Stimulated activated CD8-positive, alpha-beta memory T cell treated with anti-CD3 and anti-CD28 coated beads, Interleukin-4, amount 100 ng/mL, for 1 hour (primary cell): ENCODE measurements at places on chromosomes 5 and 9.

- DNase-seq: no peak
Observed at GRCh38 chr9:89077519-89077918, 86.3 kb downstream of the S1PR3 start.

DNA sequence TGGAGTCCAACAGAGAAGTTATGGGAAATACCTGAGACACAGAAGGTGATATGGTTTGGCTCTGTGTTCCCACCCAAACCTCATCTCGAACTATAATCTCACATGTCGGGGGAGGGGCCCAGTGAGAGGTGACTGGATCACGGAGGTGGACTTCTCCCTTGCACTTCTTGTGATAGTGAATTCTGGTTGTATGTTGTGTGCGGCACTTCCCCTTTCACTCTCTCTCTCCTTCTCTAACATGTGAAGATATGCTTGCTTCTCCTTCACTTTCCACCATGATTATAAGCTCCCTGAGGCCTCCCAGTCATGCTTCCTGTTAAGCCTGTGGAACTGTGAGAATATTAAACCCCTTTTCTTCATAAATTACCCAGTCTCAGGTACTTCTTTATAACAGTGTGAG is 96.1 kb downstream of the TMEM232 start:
- DNase-seq: no peak

- DNase-seq: no peak
Observed at GRCh38 chr5:148416921-148417320, 33.2 kb downstream of the FBXO38 start.

DNA sequence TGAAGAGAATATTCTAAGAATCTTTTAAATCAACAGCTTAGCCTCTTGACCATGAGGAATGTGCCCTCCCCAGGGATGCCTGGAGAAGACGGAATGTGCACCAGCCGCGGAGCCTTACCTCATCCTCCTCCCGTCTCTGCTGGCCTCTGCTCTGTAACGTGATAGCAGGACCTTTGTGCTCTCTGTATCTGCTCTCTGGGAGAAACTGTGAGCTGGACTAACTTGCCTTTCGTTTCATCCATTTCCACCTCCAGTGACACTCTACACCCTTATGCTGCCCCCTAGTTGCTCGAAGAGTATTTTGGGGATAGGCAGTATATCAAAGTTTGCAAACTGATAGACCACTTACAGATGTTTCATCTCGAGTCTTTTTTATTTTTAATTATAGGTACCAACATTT is 141.4 kb downstream of the NPR3 start:
- no peak for DNase-seq

DNA sequence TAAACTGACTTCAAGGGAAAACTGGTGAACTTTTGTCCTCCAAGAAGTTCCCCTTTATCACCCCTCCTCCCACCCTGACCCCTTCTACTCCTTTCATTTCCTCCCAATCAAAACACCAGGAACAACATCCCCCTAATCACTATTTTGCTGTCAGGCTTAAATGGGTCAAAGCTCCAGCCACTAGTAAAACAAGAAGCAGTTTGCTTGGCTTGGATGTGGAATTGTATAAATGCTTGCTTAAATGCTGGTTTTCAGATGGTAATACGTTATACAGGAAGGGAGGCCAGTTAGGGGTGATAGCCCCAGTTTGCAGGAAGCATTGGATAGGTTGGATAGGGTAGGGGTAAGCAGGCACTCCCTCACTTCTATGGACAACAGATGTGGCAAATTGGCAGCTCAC is 473.6 kb downstream of the AGTPBP1 start:
- DNase-seq: no peak

DNA sequence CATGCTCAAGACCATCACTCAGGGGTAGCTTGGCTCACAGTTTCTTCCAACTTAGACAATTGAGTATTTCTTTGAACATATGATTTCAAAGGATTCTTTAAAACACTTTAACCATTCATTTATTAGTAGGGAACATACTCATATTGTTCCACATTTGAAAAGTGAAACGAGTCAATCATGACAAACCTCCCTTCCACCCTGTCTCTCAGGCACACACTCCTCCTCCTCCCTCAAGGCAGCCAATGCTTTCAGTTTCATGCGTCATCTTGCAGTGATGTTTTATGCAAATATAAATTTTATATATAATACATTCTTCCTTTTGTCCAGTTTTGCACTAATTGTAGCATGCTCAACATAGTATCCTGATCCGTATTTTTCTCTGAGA is 126.0 kb upstream of the BOD1 start:
- no peak for DNase-seq

DNA sequence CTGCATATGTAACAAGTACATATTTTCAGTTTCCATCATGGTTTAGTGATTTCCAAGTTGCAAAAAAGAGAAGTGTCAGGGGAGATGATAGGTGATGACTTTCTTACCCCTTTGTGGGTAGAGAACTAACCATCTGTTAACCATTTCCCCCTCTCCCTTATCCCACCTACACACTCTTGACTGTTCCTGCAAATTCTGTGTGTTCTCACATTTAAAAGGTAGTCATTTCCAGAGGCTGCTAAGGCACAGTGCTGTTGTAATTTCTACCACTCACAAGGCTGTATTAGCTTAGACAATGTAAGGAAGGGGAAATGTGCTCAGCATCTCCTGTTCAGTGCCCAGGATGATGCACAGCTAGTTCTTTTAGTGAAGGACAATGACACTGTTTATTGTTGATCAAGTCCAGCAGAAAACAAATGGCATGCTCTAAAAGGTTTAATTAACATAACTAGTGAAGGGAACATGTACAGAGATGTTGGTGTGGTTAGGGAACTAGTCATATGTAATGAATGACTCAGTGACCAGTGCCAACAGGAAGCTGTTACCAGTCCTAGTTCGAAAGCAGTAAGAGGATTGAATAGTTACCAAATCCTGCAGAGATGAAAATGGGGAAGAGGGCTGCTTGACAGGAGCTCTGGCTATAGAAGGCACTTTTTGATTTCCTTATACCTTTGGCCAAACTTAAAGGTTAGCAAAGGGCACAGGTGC is 165.1 kb downstream of the PLK2 start:
- no peak for DNase-seq

DNA sequence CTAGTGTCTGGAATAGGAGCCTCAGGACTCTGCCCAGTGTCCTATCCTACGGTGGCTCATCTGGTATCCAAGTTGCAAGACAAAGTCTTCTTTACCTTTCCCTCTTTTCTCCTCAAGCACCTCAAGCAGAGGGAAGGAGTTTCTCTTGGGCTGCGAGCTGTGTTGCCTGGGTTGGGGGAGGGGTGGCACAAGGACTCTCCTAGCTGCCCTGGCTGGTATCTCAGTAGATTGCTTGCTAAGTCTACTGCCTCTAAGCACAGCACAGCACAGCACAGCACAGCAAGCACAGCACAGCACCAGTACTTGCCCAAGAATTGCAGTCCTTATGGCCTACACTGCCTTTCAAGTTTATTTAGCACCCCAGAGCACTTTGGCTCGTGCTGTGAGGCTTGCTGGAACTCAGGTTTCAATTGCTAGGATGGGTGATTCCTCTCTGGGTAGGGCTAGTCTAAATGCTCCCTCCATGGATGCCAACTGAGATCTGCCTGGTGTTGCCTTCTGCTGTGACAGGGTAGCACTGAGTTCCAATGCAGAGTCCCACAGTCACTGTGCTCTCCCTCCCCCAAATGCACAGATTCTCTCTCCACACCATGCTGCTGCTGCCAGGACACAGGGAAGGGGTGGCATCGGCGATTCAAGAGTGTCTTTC is 213.1 kb upstream of the POU5F2 start:
- DNase-seq: no peak

GRCh38 chr5:17854901-17855300 is 220.6 kb downstream of the TAF11L14 start:
- no peak for DNase-seq

DNA sequence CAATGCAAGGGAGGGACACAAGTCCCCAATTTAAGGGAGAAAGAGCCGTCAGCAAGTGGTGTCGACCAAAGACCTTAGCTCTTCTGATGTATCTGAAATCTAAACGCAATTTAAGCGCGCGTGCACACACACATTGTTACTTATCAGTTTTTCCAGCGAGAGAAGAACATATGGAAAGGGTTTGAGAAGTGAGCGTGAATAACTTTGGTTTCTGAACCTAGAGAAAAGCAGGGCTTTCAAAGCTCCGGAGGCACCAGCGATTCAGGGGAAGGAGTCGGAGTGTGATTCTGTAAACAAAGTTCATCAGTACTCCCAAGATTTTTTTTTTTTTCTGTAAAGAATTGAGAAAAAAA is 191.8 kb downstream of the MEF2C start:
- no peak for DNase-seq

DNA sequence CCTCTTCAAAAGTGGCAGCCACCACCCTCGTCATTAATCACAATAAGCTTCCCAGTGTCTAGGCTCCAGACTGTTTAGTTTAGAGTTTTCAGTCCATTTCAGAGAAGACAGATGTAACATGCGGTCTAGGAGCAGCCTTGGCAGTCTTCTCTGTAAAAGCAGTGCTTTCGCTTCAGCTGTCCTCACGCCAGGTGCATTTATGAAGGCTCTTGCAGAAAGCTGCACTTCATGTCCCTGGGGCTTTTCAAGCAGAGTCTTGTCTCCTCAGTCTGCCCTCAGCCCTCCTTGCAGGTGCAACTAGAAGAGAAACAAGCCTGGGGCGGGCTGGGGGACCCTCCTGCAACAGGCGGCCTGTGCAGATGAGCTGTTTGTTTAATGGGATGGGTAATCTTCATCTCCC is 281.9 kb downstream of the DRD1 start:
- no peak for DNase-seq

- no peak for DNase-seq
Observed at GRCh38 chr5:125657936-125658335, 765.3 kb upstream of the GRAMD2B start.

DNA sequence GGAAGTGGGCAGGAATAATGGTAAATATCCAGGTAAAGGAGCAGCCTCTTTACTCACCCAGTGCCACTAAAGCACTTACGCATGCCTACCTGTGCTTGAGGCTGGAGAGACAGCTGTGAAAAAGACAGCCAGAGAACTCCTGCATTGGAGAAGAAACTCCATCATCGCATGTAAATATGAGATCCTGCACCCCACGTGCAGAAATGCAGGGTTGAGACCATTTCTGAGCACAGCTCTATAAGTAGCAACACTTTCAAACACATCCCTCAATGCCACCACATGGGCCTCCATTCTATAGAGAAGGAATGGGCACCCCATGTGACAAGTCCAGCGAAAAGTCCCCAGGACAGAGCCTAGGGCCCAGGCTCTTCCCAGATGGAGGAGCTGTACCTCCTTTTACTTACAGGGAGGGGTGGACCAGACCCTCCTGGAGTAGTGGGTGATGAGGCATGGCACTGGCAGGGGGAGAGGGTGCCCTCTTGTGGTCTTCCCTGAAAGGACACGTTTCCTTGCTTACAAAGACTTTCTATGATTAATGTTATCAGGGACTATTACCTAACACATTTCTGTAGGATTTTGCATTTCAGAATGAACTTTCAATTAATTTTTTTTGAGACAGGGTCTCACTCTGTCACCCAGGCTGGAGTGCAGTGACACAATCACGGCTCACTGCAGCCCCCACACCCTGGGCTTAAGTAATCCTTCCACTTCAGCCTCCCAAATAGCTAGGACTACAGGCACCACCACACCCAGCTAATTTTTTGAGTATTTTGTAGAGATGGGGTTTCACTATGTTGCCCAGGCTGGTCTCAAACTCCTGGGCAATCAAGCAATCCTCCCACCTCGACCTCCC is 55.3 kb upstream of the IL17B start:
- no peak for DNase-seq

DNA sequence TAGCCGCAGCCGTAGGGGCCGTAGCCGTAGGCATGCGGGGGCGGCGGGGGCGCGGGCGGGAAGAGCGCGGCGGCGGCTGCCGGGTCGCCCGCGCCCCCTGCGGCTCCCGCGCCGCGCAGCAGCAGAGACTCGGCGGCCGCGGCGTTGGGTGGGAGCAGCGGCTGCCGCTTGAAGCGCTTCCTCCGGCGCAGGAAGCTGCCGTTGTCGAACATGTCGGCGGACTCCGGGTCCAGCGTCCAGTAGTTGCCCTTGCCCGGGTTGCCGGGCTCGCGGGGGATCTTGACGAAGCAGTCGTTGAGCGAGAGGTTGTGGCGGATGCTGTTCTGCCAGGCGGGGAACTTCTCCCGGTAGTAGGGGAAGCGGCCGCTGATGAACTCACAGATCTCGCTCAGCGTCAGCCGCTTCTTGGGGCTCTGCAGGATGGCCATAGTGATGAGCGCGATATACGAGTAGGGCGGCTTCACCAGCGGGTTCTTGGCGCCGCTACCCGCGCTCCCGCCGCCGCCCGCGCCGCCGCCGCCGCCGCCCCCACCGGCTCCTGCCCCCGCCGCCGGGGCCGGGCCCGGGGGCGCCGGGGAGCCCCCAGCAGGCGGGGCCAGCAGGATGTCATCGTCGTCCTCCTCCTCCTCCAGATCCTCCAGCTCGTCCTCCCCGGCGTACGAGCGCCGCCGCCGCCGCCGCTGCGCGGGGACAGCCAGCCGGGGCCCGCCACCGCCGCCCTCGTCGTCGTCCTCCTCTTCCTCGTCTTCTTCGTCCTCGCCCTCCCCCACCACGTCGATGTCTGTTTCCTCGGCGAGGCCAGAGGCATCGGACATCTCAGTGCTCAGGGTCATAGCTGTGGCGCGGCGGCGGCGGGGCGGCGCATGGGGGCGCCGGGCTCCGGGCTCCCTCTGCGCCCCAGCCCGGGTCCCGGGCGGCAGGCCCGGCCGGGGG is 781 bp downstream of the FOXD1 start:
- DNase-seq: no peak

DNA sequence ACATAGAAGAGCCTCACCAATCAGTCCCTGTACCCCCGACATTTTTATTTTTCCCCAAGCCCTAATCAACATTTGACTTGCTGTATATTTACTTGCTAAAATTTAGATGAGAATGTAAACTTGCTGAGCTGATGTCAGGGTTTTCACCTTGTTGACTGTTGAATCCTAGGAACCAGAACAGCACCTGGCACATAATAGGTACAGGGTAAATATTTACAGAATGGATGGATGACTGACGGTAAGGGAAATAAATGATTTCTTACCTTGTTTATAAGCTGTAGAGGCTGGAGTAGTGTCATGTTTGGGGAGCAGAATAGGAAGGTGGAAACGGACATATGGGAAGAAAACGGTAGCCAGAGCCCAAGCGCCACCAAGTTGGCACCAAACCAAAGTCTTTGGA is 107.0 kb upstream of the NUDT12 start:
- no peak for DNase-seq

DNA sequence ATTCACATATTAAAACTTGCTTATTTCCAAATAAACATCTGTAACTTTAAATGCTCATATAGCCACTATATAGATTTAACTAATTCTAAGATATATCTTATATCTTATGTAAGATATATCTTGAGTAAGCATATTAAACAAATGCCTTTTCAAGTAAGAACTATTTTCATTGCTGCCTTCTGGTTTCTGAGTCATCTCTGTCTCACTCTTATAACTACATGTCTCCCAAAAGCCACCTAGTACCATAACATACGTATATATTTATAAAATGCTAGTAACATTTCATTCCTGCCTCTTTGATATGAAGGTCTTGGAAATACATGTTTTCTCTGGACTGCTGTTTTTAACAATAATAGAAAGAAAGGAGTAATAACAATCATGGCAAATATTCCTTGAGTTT is 429.5 kb downstream of the DTWD2 start:
- no peak for DNase-seq
